ENCODE measurements at places on chromosomes 12 and 14. TPM values are rescaled to one million over a fixed set of nuclear protein-coding genes. Genes with fewer than 3 reads are reported as not detected.

DNA sequence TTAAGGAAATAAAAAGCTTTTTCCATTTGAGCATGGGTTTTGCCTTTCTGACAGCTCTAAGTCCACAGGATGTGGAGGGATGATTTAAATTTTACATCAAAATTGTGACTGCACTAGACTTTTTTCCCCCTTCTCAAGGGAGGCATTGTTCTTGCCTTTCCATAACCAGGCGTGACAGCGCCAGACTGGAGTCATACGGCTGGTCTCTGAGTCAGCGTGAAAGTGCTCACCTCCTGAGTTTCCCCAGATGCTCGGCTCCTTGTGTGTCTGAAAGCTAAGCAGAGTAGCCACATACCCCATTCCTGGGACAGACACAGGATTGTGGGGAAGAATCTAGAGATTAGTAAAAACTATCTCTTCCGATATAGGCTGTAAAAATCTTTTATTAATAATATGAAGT lies 43.1 kb downstream of the SOX5 start:
- H3K36me3 ChIP-seq = no peaks in the 10 kb centered on the region
- no peak for DNase-seq
- no peaks in the 10 kb centered on the region for H3K4me1 ChIP-seq
- H3K27ac ChIP-seq = no peak overlapping the region
- no peak overlapping the region for H3K4me3 ChIP-seq

The PTPRO gene
- total RNA-seq = 10.6 TPM

GRCh38 chr12:51866324-51866723 lies 17.8 kb upstream of the FIGNL2 start:
- H3K27ac ChIP-seq = no peak overlapping the region
- H3K27me3 ChIP-seq = peaks cover 53% of the 10 kb centered on the region
- H3K4me1 ChIP-seq = peaks cover 36% of the 10 kb centered on the region
- DNase-seq = no peak

DNA sequence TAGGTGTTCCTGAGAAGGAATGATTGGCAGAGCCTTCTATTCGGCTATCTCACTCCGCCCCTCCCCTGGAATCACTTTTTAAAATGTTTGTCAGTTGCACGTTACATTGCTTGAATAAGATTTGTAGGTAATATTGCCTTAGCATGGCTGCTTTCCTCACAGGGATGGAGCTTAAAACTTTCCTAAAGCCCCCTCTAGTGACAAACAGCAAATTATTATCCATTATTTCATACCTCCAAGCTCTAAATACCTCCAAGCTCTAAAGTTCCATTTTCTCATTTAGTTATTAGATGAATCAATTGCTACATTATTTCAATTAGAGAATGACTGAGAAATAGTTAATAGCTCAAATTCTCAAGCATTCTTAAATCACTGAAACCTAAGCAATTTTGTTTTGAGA lies 5.1 kb upstream of the SPATA7 start:
- no peak overlapping the region for H3K4me3 ChIP-seq
- no peaks in the 10 kb centered on the region for H3K36me3 ChIP-seq
- no peak for DNase-seq

GRCh38 chr12:74614426-74614825 lies 76.8 kb downstream of the ATXN7L3B start:
- H3K4me1 ChIP-seq = no peaks in the 10 kb centered on the region
- no peak for DNase-seq
- no peaks in the 10 kb centered on the region for H3K36me3 ChIP-seq

DNA sequence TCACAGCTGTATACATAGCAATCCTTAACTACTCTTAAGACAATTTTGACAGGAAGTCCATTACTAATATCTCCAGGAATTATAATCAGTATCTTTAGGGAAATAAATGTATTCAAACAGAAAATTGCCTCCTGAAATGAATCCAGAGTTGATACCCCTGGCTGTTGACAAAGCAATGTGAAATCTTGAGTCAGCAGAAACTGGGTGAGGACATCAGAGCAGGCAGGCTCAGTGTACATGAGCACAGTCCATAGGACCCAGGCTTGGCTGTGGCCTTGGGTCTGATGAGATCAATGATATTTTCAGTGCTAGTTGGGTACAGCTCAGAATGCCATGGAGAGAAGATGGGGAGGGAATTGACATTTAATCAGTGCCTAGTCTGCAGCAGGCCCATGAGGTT lies 151.3 kb downstream of the SLC15A4 start:
- H3K4me1 ChIP-seq = no peaks in the 10 kb centered on the region
- H3K4me3 ChIP-seq = no peak overlapping the region
- no peaks in the 10 kb centered on the region for H3K27me3 ChIP-seq
- no peaks in the 10 kb centered on the region for H3K36me3 ChIP-seq
- no peak overlapping the region for H3K27ac ChIP-seq

All from upper lobe of right lung (tissue), 1 donor.